Stimulated activated CD4-positive, alpha-beta T cell treated with anti-CD3 and anti-CD28 coated beads, Interleukin-1b, Interleukin-23, amount 100 ng/mL, for 1 hour (primary cell): ENCODE measurements at places on chromosomes 5 and 9.

GRCh38 chr9:2798423-2798822 is 45.5 kb downstream of the PUM3 start:
- DNase-seq: no peak

- DNase-seq: no peak
These were observed 626.7 kb upstream of the COX7C start for GRCh38 chr5:85990998-85991397.

- DNase-seq: no peak
These were observed 53.6 kb upstream of the RANBP6 start for GRCh38 chr9:6068983-6069382.

DNA sequence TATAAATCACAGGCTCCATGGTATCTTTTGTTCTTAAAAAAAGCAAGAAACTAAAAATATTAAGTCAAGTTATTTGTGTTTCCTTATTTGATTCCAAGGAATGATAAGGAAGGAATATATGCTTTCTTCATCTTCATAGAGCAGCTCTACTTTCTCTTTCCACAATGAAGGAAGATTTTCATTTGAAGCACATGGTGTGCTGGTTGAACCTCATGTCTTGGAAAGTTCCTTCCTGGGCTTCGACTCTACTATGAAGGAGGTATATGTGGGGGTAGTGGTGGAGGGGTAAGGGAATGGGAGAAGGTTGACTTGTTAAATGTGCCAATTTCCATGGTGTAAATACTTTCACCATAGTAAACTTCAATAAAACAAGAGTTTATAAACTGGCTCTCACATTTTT is 698.0 kb downstream of the CETN3 start:
- DNase-seq: no peak

DNA sequence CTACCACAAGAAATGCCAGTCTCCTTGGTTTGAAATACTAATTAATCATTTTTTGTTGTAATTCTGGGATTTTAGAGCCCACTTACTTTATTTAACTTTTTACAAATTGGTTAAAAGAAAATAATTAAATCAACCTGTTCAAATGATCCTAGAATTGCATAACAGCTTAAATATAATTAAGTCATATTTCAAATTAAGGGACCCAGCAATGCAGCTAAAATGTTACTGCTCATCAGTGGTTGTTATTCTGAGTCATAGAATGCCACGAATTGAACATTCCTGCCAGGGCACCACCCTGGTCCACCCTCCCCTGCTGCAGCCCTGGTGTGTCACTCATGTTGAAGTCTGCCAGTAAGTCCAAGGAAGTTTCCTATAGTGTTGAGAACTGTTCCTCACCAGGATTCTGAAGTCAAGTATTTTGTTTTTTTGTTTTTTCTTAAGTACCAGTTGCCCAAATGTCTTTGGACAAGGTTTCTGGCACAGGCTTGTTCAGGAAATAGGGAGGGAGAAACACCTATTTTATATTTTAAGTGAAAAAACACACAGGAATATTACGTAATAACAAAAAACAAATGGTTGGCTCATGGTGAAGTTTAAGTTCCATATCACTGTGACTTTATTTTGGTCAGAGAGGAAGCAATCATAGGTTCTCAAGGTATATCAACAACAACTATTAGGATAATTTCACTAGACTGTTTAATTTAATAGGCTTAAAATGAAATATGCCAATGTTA is 4.3 kb upstream of the ITGA1 start:
- DNase-seq: no peak

DNA sequence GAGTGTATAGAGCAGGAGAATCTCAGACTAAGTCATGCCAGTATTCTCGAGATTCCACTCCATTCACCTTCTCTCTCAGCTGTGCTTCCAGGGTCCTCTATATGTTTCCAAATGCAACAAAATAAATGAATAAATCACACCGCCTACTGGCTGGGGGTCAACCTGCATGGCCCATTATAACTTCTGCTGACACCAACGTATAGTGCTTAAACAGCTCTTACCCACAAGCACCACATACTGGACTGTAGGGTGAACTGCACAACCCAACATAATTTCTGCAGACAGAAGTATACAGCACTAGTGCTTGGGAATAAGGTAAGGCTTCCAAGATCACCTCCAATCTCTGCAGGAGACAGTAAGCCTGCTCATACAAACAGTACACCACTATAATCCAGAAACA is 33.1 kb upstream of the HTR4 start:
- no peak for DNase-seq

DNA sequence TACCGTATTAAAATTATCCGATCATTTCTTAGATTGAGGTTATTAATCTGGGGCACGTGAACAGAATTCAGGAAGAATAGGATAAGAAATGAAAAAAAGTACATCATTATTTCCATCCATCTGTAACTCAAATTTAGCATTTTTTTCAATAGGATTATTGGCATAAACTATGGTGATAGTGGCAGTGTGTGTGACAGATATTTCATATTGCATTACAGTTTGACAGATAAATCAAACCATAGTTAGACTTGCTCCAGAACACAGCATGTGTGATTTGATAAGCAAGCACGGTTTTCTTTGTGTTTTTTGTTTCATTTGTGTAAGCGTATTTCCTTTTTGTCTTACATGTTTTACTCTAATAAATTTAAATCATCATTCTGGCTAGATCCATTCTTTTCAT is 155.0 kb downstream of the CDH9 start:
- no peak for DNase-seq

- no peak for DNase-seq
These were observed 54.2 kb upstream of the NOTCH1 start for GRCh38 chr9:136599811-136600660.

- DNase-seq: no peak
These were observed 6.7 kb downstream of the IRX4 start for GRCh38 chr5:1875843-1876659.

GRCh38 chr5:6826756-6827155 is 113.5 kb downstream of the TENT4A start:
- no peak for DNase-seq

DNA sequence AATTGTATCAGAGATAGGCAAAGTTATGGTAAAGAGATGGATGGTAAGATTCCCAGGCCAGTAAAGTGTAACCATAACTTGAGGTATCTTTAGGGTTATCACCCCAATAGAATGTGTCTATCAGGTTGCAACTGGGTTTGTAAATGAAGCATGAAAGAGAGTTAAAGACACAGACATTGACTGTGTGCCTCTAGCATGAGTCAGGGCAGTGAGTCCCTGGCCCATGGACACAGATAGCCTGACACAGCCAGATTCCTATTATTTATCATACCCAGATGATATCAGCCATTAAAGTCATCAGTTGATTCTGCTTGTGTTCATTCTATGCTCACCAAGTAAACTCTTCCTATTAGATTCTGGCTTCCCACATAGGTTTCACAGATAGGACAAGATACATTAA is 33.5 kb upstream of the SNAPC3 start:
- no peak for DNase-seq
